ENCODE measurements at places on chromosomes 4 and X.
A peak's percentile ranks its signal among the peaks of the same experiment; 100 is the strongest.

GRCh38 chr4:1871471-1872021, 353 bp downstream of the NSD2 start:
- peak; percentile 42 for DNase-seq

DNA sequence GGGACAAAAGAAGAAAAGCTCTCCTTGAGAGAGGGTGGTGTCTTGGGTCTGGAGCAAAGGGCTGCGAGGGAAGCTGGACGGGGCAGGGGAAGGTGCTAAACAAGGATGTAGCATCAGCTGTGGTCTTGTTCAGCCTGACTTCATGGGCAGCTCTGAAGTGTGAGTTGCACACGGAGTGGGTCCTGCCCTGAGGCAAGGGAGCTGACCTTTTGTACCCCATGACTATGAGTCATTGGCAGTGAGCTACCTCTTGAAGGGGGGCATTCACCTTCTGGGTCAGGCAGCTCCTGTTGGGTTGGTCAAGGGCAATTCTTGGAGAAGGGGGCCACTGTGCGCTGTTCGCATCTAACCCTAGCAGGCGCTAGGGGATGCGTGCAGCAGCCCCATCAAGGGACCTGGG, 151.8 kb downstream of the SMIM20 start:
- no peak for DNase-seq

GRCh38 chr4:94345969-94346368, 3.3 kb upstream of the HPGDS start:
- DNase-seq = no peak

- DNase-seq = no peak
Observed at GRCh38 chr4:114494246-114494803, 104.3 kb upstream of the UGT8 start.

DNA sequence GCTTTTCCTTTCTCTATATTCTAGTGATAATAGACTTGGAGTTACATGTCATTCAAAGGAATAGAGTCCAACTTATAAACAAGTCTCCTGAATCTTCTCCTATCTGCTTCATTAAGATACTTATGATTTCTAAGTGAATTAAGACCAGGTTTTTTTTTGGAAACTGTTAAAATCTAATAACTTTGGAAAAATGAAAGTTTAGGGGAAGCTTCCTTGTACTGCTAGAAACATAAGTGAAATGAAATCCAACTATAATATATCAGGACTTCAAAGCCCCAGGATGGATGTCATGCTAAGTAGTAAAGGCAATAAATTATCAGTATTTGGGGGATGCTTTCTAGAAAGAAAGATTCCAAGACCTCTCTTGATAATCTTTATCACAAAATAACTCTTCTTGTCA, 24.8 kb downstream of the GRIA2 start:
- no peak for DNase-seq

DNA sequence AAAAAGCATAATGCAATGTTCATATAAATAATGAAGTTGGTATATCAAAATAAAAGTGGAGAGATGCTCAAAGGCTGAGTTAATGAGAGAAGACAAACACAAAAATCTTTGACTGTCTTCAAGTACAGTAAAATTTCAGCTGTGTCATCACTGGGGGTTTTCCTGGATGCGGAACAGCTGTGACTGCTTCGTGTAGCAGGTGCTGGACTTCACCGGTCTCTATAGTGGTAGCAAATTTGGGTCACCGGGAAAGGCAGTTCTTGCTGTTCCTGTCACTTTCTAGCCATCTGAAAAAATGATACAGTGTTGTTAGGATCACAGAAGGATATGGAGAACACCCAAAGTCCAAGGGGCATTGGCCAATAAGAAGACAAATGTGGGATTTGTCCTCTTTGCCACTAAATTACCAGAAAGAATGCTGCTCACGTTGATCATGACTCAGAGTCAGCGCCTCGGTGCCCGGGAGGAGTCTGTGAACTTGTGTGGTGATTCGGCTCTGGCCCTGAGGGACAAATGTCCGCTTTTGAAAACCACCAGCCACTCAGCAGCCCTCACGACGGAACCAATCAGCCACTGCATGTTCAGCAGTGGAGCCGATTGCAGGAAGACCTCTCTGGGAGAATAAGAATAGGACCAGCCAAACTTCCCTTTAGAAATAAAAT, 230.1 kb upstream of the FAT1 start:
- no peak for DNase-seq

DNA sequence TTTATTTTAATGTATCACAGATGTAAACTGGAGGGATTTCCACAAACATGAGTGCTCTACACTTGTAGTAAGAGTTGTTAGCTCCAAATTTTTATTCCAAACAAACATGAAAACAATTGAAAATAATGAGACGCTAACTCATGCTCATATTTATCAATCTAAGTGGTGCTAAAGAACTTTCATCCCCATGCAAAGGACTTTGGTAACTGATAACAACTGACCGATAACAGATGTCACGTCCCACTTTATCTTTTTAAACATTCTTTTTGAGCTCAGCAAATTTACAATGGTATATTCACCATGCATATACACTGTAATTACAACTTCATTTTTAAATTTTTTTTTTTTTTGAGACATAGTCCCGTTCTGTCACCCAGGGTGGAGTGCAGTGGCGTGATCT, 15.6 kb upstream of the MAOA start:
- DNase-seq = no peak

DNA sequence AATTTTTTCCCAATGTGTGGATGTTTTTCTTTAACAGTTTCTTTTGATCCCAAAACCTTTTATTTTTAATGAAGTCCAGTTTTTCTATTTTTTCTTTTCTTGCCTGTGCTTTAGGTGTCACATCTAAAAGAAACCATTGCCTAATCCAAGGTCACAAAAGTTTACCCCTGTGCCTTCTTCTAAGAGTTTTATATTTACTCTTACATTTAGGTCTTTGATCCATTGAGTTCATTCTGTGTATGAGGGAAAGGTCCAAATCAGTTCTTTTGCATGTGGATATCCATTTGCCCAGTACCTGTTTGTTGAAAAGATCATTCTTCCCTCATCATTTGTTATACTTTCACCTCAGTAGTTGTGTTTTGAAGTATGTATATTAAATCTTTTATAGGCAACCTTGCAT, 13.0 kb downstream of the LRP2BP start:
- DNase-seq = no peak

DNA sequence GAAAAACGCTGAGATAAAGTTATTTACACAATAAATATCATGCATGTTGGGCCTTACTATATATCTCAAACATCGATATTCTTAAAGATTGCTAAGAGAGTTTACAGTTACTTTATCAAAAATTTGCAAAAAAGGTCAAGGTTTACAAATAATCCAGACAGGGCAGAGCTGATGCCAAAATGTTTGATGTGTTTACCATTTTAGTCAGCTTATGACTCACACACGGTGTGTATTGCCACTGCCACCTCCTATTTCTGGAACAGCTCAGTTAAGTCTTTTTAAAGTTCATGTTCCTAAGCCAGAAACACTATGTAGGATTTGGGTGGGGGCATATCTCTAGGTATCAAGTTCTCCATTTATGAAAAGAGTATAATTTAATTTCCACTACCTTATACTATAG, 580.6 kb downstream of the INPP4B start:
- DNase-seq = no peak

- peak; percentile 83 for DNase-seq
Observed at GRCh38 chr4:123398066-123398852, 1.7 kb downstream of the SPRY1 start.

GRCh38 chr4:14096396-14096965, 469.0 kb upstream of the BOD1L1 start:
- no peak for DNase-seq

GRCh38 chr4:76764251-76764650, 133.7 kb downstream of the SOWAHB start:
- no peak for DNase-seq

- DNase-seq = no peak
Observed at GRCh38 chrX:41956027-41956426, 32.7 kb upstream of the CASK start.

GRCh38 chr4:154731756-154732155, 12.0 kb upstream of the LRAT start:
- no peak for DNase-seq

- DNase-seq = no peak
Observed at GRCh38 chrX:14899607-14900006, 26.4 kb downstream of the MOSPD2 start.

DNA sequence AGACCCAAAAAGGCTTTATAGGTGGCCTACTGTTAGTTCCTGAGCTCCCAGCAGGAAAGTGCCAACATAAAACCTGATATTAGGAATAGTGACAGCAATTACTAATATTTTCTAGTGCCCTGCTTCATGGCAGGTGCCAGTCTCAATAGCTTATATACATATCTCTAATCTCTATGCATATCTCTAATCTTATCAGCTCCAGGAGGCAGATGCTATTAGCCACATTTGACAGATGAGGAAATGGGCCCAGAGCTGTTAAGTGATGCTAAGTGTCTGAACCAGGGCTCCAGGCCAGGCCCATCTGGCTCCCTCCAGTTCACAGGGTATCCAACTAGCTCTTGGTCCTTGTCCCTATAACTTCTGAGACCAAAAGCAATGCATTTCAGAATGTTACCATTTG, 142.5 kb downstream of the CHIC2 start:
- DNase-seq = no peak

GRCh38 chrX:17081968-17082367, 135.5 kb downstream of the REPS2 start:
- DNase-seq = no peak

- DNase-seq = no peak
Observed at GRCh38 chr4:153261914-153262313, 57.7 kb downstream of the TRIM2 start.

- DNase-seq = no peak
Observed at GRCh38 chr4:67744561-67745283, 9.5 kb downstream of the GNRHR start.

GRCh38 chr4:105979506-105979905, 84.2 kb downstream of the NPNT start:
- DNase-seq = no peak

GRCh38 chrX:69163936-69164741, 1.1 kb downstream of the PJA1 start:
- peak; percentile 78 for DNase-seq

DNA sequence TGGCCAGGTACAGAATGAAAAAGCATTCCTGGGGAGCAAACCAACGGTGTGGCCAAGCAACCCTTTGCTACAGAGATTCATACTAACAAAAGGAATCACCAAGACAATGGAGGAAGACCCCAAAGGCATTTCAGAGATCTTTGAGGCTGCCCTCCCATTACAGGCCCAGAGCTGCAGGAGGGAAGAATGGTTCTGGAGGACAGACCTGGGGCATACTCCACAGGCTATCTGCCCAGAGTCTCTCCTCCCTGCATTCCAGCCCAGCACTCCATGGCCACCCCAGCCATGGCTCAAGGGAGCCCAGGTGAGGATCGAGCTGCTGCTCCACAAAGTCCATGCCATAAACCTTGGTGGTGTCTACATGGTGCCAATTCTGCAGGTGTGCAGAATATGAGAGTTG, 81.9 kb downstream of the ATP11C start:
- DNase-seq = no peak

- DNase-seq = no peak
Observed at GRCh38 chr4:16118090-16118489, 34.3 kb upstream of the PROM1 start.

GRCh38 chrX:148492057-148492456, 8.4 kb upstream of the AFF2 start:
- no peak for DNase-seq

DNA sequence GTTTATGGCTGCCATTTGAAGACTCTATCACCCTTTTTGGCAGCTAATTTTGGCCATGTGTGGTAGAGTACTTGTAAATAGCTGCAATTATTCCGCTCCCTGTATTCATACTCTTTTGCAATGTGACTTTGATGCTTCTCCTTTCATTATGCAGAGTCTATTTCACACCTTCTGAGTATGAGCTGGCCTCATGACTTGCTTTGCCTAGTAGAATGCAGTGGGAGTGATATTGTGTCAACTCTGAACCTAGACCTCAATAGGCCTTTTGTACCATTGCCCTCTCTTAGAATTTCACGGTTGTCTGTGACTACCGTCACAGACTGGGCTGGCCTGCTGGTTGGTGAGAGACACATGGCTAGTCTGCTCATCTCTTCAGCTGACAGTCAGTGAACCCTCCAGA, 118.8 kb downstream of the DDIT4L start:
- DNase-seq = no peak

DNA sequence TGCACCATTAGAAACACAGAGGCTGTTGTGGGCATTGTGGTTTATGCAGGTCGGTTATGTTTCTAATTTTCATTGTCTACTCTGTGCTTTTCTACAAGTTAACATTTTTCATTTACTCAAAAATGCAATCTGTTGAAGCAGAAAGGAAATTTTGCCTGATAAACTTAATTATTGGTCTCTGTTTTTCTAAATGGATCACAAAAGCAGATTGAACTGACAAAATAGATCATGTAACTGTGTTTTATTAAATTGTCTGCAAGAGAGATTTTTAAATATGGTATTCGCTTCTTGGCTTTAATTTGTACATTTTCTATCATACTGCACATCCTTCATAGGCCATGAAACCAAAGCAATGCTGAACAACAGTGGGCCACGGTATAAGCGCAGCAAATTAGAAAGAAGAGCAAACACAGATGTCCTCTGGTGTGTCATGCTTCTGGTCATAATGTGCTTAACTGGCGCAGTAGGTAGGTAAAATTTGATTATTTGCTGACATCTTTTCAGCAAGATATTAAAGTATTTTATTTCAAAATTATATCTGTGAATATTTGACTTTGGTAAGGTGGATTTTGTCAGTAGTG, 50.6 kb downstream of the ATP10D start:
- DNase-seq = no peak
